ENCODE measurements at places on chromosomes 12 and 14.

- no peak for DNase-seq
Observed at GRCh38 chr12:132106921-132107320, 37.2 kb downstream of the DDX51 start.

DNA sequence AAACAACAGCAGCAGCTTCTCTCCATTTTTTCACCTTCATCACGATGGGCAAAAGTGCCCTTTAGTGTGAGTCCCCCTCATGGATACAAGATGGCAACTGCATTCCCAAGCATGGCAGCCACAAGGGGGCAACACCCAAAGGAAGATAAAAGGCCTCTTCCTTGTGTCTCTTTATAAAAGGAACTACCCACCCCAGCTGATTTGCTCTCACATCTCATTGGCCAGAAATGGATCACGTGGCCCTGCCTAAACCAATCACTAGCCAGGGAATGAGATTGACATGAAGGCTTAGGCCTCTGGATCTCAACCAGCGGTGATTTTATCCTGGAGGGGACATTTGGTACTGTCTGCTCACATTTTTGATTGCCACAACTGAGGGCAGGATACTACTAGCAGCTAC, 21.9 kb upstream of the IFT81 start:
- DNase-seq = peak; percentile 17

DNA sequence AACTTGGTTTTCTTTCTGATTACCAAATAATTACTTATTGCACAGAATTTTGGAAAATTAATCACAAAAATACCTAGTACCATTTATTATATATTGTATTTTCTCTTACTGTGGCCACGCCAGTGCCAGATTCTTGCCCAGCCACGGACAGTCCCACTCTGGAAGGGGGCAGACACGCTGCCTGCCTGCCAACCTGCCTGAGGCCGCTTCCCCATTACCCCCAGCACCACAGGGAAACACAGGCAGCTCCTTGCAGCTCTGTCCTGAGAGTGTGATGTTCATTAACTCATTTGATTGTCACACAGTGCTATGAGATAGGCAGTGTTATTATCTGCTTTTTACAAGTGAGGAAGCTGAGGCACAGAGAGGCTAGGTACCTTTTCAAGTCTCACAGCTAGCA, 46.8 kb downstream of the CACNA1C start:
- DNase-seq = no peak

GRCh38 chr12:104643819-104644669, 187.3 kb downstream of the CHST11 start:
- no peak for DNase-seq

Measured in stimulated activated naive CD4-positive, alpha-beta T cell treated with Interleukin-2 at 50 U/mL for 16 hours (primary cell).